ENCODE measurements at places on chromosomes 12 and 14. TPM values are rescaled to one million over a fixed set of nuclear protein-coding genes. Genes with fewer than 3 reads are reported as not detected.

The MYF5 gene
- not detected for polyA plus RNA-seq

The TBX3 gene
- 53.8 TPM for polyA plus RNA-seq

The CLEC4D gene
- polyA plus RNA-seq = 0.19 TPM

The BTG1 gene
- 50.6 TPM for polyA plus RNA-seq

Measured in urinary bladder (tissue), 4 donors.